Fibroblast of villous mesenchyme (primary cell): ENCODE measurements at places on chromosomes 11 and 22. TPM values are rescaled to one million over a fixed set of nuclear protein-coding genes. Genes with fewer than 3 reads are reported as not detected.

Gene PGAP2
- total RNA-seq: 7.4 and 8.2 TPM in 2 replicates

Gene CABP4
- not detected in 2 replicates for total RNA-seq

Gene NLRP6
- total RNA-seq: not detected in 2 replicates

Gene IL17REL
- under 0.01 TPM in 1 of 2 replicates, not detected in the other for total RNA-seq

Gene MRGPRX4
- total RNA-seq: not detected in 2 replicates

Gene SMC1B
- not detected in 2 replicates for total RNA-seq

Gene ARVCF
- 6.0 and 8.4 TPM in 2 replicates for total RNA-seq

Gene GLYAT
- not detected in 2 replicates for total RNA-seq

Gene CD248
- 85.1 and 108 TPM in 2 replicates for total RNA-seq

Gene DGAT2
- 0.32 and 0.43 TPM in 2 replicates for total RNA-seq

Gene MMP13
- total RNA-seq: not detected in 2 replicates

Gene HBE1
- total RNA-seq: 0.97 and 1.7 TPM in 2 replicates

- peak; percentile 45 for DNase-seq
Observed at GRCh38 chr22:28155808-28156207, 236.8 kb upstream of the PITPNB start.

- DNase-seq: peak; percentile 82
Observed at GRCh38 chr22:36467042-36467810, 14.2 kb downstream of the TXN2 start.

DNA sequence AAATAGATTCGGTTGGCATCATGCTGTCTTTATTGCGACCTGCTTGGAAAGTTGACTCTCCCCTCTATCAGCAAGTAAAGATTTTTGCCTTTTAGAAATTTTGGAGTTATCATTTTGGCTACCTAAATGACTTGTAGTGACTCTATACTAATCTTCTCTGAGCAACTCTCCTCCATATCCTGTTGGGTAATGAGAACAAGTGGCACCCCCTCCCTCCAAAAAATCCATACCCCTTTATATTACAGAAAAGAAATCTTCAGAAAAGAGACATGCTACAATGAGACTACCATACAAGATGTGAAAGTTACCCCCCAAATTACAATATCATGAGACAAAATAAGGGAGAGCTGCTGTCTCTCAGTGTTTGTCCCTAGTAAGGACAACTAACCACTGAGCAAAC lies 1.2 kb downstream of the JAML start:
- no peak for DNase-seq

- no peak for DNase-seq
Observed at GRCh38 chr11:112471731-112472130, 211.1 kb upstream of the PLET1 start.

- no peak for DNase-seq
Observed at GRCh38 chr11:124405581-124405980, 6.8 kb upstream of the OR8B3 start.

- DNase-seq: no peak
Observed at GRCh38 chr22:39110631-39111561, 13.9 kb downstream of the APOBEC3H start.

- DNase-seq: peak; percentile 48
Observed at GRCh38 chr11:37946155-37946766, 1348.2 kb upstream of the RAG2 start.

GRCh38 chr11:107563702-107564101 lies 1.8 kb downstream of the ALKBH8 start:
- DNase-seq: peak; percentile 70

DNA sequence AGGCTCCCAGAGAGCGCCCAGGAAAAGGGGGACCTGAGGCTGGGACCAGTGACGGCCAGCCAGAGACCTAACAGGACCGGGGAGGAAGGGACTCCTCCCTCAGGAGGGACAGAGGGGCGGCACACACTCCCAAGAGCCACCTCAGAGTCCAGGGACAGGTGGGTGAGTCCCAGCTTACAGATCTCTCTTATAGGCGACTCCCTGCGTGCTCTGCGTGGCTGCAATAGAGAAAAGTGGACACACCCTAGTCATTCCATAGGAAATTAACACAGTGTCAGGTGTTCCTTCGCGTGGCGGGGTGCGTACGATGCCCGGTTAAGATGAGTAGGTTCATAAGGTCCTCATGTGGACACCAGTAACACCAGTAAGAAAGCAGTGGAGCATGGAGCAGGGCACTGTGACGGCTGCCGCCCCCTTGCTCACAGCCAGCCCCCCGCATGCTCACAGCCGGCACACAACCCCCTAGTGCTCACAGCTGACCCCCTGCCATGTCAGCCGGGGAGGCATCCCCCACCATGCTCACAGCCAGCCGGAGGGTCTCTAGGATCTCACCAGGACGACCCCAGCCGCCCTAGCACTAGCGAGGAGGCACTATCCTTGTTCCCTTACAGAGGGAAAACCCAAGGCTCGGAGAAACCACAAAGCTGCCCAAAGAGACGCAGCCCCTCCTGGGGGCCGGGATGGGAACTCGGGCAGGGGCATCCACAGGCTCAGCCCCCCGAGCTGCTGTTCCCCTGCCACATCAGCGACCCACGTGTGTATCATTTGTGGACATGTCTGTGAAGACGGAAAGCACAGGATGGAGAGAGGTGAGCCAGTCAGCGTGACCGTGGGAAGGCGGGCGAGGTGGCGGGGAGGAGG lies 426.8 kb downstream of the TBC1D22A start:
- no peak for DNase-seq

- peak; percentile 70 for DNase-seq
Observed at GRCh38 chr11:12567746-12568460, 106.3 kb upstream of the TEAD1 start.

- no peak for DNase-seq
Observed at GRCh38 chr11:92204731-92205130, 19.9 kb upstream of the FAT3 start.

- no peak for DNase-seq
Observed at GRCh38 chr11:8267831-8268529, 4.3 kb upstream of the LMO1 start.

- no peak for DNase-seq
Observed at GRCh38 chr22:20086101-20086599, 6.1 kb downstream of the DGCR8 start.

GRCh38 chr11:70867281-70868047 lies 384.9 kb downstream of the SHANK2 start:
- DNase-seq: no peak

DNA sequence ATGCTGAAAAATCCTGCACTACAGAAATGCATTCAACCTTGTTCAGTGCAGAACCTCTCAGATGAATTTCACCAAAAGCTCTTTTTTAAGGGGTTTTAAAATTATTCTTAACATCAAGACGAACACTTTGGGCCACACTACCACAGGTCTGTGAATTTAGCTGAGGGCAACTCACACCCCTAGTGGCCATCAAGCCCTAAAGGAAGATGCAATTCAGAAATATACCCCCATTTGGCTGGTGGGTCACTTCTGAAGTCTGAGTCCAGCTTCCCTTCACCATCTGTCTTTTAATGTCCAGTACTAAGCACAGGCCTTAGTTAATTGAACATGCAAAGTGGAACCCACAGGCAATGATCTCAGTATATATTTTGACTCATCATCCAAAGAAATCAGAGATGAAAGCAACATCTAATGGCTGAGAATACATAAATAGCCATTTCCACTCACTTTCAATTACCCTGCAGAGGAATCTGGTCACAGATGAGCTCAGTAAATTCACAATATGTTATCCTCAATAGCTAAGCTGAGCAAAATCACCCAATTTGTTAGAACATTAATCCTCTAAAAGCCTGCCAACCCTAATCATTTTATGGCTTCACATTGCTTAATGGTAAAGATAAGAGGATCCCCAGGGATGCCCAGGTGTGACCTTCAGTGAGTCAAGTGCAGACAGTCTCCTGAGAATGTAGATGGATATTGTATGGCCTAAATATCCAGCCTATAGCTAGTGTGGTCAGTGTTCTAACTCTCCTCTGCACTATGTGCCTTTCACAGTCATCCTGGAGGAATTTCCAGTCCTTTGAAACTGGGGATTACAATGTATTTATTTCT lies 50.3 kb downstream of the FAM76B start:
- no peak for DNase-seq

GRCh38 chr11:103532133-103532788 lies 423.0 kb downstream of the DYNC2H1 start:
- peak; percentile 58 for DNase-seq

- DNase-seq: peak; percentile 54
Observed at GRCh38 chr22:19086896-19087295, 35.3 kb downstream of the DGCR2 start.

DNA sequence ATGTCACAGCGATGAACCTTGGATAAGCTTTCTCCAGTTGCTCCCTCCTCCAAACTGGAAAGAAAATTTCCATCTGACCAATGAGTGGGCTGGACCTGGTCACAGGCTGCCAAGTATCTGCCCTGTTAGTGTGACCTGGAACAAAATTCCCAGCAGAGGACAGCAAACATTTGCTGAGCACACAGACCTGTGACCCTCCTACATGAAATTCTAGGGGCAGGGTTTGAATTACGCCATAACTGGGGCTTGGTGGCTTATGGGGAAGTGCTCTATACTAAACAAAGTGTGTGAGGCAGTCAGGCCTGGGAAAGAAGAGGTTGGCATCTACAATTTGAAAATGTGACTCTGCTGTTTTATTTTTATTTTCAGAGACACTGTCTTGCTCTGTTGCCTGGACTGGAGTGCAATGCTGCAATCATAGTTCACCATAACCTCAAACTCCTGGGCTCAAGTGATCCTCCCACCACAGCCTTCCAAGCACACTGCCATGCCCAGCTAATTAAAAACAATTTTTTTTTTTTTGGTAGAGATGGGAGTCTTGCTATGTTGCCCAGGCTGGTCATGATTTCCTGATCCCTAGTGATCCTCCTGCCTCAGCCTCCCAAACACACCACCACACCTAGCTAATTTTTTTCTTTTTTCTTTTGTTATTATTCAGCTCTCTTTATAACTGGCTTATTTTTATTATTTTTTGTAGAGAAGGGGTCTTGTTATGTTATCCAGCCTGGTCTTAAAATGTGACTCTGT lies 13.6 kb upstream of the XBP1 start:
- DNase-seq: peak; percentile 78

DNA sequence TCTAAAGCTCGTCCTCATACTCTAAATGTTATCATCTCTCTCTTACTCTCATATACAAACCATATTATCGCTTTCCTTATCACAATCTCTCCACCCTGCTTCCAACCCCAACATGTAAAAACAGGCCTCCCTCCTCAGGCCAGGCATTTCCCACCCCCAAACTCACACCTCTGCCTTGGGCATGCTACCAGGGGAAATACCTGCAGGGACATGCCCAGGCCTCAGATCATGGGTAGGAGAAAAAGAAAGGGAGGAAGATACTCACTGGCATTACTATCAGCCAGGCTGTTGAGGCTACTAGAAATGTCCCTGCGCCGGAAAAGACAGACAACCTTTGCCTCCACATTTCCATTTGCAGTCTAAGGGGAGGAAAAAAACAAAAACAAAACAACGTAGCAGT lies 1.8 kb downstream of the MTA2 start:
- no peak for DNase-seq

- no peak for DNase-seq
Observed at GRCh38 chr11:118918686-118919280, 6.9 kb downstream of the BCL9L start.

GRCh38 chr11:16403851-16404250 lies 47.5 kb upstream of the SOX6 start:
- DNase-seq: no peak

DNA sequence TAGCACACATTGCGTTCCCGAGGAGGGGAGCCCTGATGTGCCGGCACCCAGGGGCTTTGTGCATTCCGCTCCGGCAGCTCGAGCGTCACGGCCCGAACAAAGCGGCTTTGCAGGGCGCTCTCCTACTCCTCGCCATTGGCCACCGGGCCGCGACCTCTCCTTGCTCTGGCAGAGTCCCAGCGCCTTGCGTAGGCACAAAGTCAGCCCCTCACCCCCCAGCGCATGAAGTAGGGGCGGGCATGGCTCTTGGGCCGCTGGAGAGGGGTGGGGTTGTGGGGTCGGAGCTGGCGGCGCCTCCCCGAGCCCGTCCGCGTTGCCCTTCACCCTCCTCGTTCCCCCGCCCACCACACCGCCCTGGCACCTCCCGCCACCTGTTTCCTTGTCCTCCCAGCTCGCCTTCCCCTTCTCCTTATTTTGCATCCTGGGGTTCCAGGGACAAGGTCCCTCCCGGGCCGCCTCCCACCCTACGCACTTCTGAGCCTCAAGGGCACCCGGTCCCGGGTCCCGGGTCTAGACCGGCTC lies 753 bp upstream of the PPARA start:
- DNase-seq: peak; percentile 30

GRCh38 chr11:30811226-30811755 lies 225.1 kb upstream of the MPPED2 start:
- DNase-seq: no peak

DNA sequence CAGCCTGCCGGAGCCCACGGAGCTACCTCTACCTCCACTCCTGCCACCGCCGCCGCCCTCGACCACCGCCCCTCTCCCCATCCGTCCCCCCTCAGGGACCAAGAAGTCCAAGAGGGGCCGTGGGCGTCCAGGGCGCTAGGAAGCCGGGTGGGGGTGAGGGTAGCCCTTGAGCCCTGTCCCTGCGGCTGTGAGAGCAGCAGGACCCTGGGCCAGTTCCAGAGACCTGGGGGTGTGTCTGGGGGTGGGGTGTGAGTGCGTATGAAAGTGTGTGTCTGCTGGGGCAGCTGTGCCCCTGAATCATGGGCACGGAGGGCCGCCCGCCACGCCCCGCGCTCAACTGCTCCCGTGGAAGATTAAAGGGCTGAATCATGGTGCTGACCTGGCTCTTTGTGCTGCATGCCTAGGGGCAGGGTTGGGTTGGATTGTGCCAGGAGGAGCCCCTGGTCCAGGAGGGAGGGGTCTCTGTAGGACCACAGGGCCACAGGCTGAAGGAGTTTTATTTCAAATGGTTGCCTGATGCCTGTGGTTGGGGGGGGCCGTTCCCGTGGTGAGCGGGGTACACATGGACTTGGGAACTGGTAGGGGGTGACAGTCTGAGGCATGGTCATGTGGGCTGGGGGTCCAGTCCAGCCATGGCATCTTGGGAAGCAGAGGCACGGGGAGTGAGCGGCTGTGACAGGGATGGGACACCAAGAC lies 2.3 kb downstream of the PTPRCAP start:
- no peak for DNase-seq

GRCh38 chr11:61146416-61146815 lies 14.8 kb downstream of the VPS37C start:
- DNase-seq: no peak
